ENCODE measurements at places on chromosomes 13 and 19. TPM values are rescaled to one million over a fixed set of nuclear protein-coding genes. Genes with fewer than 3 reads are reported as not detected.
A peak's percentile ranks its signal among the peaks of the same experiment; 100 is the strongest.

DNA sequence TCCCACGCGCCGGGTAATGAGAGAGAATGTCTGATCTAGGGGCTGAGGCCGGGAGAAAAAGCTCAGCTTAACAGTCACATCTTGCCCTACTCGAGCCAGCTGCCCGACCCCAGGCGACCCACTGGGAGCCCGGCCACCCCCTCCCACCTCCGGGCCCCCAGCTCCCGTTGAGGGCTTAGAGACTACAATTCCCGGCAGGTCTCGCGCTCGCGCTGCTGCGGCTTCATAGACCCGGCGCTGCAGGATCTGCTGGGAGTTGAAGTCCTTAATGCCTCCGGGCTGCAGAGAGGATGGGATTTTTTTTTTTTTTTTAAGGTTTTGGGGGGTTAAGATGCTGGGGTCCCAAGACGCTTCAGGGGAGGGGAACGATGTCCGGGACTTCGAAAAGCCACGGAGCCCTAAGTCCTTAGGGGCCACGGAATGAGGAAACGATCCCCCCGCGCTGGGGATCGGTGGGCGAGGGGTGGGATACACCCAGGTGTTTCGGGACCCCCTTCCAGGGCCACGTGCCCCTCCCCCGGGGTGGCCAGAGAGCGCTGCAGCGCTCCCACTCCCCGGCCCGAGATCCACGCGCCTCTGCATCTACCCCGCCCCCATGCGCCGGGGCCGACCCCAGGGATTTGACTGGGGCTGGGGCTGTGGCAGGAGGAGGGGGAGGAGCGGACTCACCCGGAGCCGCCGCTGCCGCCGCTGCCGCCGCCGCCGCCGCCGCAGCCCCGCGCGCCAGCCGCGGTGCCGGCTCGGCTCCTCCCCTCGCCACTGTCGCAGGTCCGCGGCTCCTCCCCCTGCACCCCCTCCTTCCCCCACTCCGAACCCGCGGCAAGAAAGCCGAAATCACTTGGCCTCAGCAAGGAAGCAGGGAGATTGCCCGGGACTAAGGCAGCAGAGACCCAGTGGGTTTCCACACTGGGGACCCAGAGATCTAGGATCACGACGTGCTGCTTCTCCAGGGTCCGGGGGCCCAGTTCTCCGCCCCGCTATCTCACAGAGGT is at the start of gene SYT3:
Gene SYT3 (minus strand): TSS at position 761 of the 992 bp plus-strand sequence. CDS start 2,470 bp downstream, outside the sequence.
- no peak for DNase-seq

IZUMO4 gene
- 5.9 TPM for total RNA-seq

DNA sequence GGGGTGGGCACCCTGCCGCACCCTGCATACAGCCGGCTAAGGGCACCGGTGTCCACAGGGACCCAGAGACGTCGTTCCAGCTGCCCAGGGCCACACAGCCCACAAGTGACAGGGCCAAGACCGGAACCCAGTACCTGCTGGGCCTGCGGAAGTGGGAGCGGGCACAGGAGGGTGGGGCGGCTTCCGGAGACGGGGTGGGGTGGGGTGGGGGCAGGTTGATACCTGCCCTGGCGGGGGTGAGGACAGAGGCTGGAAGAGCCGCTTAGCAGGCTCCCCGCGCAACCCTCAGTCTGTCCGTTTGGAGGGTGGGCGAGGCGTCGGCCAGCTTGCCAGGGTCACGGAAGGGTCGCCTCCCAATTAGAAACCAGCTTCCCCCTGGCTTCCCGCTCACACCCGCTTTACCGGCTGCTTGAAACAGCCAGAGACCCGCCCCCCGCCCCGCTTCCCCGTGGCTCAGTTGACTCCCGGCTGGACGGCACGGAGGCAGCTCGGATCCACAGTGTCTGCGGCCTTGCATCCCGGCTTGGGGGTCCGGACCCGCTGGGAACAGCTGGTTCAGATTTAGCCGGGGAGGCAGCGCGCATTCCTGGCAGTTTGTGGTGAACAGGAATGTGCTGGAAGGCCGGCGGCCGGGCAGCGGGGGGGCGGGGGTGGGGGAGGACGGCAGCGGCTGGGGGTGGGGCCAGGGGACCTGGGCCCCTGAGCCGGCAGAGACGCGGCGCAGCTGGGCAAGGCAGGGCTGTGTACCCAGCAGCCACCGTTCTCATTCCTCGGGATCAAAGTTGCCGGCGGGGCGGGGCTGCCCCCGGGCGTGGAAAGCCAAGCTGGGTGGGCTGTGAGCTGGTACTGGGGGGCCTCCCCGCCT is 1.9 kb downstream of the CNN2 start:
- DNase-seq = peak; percentile 67

GRCh38 chr19:2047449-2048103 is 3.5 kb downstream of the MKNK2 start:
- no peak for DNase-seq

DNA sequence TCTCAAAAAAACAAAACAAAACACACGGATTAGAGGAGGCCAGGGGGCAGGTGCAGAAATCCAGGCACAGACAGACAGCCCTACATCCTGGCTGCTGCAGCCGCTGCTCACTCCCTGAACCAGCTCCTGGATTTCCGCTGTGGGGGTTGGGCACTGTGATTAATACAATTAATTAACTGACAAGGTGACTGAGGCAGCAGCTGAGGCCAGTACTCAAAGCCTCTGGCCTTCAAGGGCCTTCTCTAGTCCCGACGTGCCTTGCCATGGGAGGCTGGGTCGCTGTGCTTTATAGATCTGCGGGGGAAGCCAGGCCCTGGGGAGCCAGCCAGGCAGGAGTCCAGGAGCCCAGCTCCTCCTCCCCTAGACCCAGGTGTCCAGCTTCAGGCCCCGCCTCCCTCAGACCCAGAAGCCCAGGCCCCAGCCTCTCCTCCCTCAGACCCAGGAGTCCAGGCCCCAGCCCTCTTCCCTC is 4.6 kb downstream of the NECTIN2 start:
- no peak for DNase-seq

RNF225 gene
- total RNA-seq = 1.9 TPM

GIPC3 gene
- not detected for total RNA-seq

DNA sequence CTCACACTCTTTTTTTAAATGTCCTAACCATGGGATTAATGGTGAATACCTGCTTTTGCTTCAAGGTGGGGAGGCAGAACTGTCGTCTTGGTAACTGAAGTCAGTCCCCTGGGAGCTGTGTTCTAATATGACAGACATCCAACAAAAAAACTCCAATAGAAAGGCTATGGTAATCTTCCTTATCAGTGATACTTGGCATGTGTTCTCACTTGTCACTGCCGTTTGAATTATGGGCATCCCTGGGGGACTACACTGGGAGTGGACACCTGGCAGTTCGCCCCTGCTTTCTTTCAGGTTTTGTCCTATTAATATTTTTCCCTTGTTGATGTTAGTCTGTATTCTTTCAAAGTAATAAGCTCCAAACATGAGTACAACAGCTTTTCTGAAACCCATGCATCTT is 252.6 kb downstream of the SLITRK5 start:
- DNase-seq = no peak

GRCh38 chr13:94550062-94550738 is 45.8 kb downstream of the TGDS start:
- DNase-seq = peak; percentile 61

DNA sequence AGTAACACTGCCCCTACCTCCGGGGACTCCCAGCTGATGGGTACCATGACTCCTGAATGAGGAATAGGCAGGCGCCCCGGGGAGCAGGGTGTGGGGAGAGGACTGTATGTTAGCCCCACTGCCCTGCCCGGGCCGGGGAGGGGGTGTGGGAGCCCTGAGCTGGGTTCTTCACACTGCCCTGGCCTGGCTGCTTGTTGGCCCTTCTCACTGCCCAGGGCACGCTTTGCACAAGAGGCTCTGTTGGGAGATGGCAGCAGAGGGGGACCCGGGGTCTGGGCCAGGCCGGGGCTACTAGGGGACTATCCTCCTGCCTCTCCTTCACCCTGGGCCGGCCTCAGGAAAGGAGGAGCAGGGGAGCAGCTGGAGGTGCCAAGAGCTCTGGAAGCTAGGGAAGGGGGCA is 19.3 kb upstream of the KCTD15 start:
- no peak for DNase-seq

- no peak for DNase-seq
Measured at GRCh38 chr13:63910511-63910910, 2494.9 kb upstream of the PCDH20 start.

PABPC3 gene
- total RNA-seq = under 0.01 TPM

DNA sequence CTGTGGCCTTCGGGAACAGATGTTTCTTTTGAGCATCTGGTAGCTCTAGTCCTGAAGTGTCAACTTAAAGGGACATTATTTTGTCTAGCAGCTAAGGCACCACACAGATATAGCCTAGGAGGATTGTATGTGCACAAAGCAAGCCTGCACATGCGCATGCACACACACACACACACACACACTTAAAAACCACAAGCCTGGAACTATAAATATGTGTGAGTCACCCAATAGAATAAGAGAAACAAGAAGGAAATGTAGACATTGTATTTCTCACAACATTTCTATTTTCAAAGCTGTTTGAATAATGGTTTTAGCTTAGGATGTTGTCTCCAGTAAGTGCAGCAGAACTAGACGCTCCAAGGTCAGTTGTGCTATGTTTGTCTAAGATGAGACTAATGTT is 516.5 kb downstream of the SUCLA2 start:
- peak; percentile 62 for DNase-seq

TNFSF9 gene
- 4.6 TPM for total RNA-seq

- DNase-seq = no peak
Measured at GRCh38 chr13:28620011-28620830, 38.7 kb upstream of the POMP start.

- DNase-seq = no peak
Measured at GRCh38 chr13:94261163-94261562, 218.3 kb downstream of the DCT start.

DNA sequence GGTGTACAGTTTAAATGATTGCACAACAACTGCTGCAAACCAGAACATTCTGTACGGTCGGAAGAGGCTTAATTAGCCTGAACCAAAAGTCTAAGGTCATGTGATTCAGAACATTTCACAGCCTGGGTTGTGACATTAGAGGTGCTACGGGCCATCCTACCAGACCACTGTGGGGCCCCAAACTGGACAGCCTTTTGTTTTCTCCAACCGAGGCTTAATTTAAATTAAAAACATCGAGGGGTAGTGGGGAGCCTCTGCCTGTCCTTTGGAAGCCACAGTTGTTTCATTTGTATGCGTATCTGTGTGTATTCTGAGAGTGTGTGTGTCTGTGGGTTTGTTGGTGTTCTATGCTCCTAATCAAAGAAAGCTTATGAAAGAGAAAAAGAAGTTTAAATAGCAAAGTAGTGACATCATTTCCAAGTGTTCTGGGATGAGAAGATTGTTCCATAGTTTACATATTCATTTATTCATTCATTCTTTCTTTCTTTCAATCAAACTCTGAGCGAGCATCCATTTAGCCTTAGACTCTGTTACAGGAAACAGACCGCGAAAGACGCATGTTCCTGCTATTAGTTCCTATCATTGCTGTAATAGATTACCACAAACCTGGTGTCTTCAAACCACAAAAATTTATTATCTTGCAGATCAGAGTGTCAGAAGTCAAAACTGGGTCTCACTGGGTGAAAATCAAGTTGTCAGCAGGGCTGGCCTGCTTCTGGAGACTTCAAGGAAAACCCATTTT is 444.8 kb downstream of the FOXO1 start:
- peak; percentile 28 for DNase-seq

ZNF534 gene
- total RNA-seq = not detected

SBSN gene
- total RNA-seq = 9.5 TPM

- no peak for DNase-seq
Measured at GRCh38 chr19:42216653-42217519, 591 bp downstream of the DEDD2 start.

GRCh38 chr19:17954401-17954800 is 12.5 kb upstream of the KCNN1 start:
- no peak for DNase-seq

MBD3L2 gene
- not detected for total RNA-seq

DNA sequence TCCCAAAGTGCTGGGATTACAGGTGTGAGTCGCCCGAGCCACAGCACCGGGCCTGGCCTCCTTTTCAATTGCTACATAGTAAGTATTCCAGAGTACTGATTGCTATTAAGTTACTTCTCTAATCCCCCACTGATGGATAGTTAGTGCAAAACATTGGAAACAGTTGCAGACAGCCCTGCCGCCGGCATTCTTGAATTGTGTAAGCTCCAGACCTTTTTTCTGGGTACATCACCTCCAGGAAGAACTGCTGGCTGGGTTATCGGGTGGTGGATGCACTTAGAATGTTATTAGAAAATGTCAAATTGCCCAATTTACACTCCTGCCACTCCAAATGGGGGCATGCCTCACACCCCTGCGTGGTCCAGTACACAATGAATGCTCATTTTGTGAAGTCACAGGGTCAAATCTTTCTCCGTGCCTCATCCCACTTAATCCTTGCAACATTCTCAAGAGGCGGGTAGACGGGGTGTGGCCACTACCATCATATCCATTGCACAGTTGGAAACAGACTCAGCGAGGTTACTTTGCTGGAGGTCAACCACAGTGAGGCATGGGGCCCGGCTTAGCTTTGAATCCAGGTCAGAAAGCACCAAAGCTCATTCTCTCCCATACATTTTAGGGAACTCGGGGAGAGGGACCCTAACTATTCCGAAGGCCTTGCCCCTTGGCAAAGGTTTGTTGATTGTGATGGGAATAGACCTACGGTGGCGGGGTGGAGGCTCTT is 1.0 kb upstream of the KDM4B start:
- DNase-seq = no peak

SHISA7 gene
- not detected for total RNA-seq

KIR3DL1 gene
- total RNA-seq = not detected

DNA sequence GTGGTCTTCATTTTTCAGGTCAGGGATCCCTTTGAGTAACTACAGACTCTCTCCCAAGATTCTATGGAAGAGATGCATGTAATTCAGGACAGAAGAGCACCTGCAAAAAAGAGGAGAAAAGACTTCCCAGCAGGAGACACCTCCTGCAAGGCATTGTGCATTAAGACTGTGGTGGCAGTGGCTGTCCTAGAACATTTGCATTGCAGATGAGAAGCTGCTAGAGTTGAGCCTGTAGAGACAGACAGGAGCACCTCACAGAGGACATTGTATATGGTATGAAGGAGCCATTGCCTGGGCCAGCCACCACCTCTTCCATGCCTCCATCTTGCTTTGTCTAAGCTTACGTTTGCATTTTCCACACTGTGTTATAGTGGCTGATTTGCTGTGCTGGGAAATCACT is 11.2 kb upstream of the MYO16 start:
- DNase-seq = no peak

LHB gene
- not detected for total RNA-seq

- DNase-seq = peak; percentile 85
Measured at GRCh38 chr19:48568345-48568886, 16.4 kb downstream of the SULT2B1 start.
